ENCODE measurements at places on chromosomes 3 and 15.

GRCh38 chr3:170475092-170475685, 56.5 kb downstream of the CLDN11 start:
- no peak for DNase-seq

GRCh38 chr3:57091521-57092273, 31.2 kb downstream of the SPATA12 start:
- peak; percentile 58 for DNase-seq

- DNase-seq: no peak
These were observed 7.2 kb upstream of the CFAP161 start for GRCh38 chr15:81126892-81127291.

DNA sequence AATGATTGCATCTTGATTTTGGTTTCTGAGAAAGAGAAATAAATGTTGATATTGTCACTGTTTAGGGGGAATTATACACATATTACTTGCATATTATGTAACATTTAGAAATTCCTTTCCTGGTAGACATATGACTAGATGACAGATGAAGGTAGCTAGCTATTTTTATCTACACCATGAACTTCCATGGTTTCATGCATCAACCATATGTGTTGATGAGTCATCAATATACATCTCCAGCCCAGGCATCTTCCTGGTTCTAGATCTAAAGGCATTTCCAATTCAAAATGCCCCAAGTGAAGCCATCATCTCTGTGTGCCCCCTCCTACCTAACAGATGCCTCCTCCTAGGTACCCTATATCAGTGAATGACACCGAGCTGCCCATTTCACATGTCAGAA, 9.5 kb upstream of the ADAMTSL3 start:
- no peak for DNase-seq

DNA sequence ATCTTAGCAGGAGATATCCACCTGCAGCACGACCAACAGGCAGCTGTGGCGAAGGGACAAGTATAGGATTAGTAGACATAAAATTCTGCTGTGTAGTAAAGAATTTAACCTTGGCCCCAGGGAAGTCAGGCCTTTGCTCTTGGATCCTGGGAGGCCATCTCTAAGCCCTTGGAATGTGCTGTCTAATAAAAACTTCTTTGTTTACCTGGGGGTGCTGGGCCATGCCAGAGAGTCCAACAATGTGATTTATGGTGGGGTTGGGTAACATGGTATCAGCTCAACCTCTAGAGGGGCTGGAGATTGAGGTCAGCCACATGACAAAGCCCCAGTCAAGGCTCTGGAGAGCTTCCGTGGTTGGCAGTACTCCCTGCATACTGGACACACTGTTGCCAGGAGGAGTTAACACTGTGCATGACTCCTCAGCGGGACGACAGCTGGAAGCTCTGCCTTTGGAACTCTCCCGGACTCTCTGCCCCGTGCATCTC, 52.4 kb downstream of the HEG1 start:
- DNase-seq: peak; percentile 75

DNA sequence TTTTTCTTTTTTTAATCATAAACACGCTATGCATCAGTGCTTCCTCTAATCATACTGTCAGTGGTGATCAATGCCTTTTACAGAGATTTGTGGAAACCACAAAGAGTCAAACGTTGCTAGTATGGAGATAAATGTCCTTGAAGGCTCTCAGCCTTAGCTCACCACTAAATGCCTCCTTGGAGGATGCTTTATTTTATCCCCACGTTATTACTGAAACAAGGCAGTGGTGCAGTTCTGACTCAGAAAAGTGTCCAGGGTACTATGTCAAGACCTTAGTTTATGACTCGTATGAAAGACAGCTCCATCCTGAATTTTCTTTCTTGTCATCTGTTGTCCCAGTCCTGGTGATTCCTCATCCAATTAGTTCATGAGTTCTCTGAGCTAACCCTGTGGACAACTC, 1146.7 kb downstream of the IGSF11 start:
- no peak for DNase-seq

DNA sequence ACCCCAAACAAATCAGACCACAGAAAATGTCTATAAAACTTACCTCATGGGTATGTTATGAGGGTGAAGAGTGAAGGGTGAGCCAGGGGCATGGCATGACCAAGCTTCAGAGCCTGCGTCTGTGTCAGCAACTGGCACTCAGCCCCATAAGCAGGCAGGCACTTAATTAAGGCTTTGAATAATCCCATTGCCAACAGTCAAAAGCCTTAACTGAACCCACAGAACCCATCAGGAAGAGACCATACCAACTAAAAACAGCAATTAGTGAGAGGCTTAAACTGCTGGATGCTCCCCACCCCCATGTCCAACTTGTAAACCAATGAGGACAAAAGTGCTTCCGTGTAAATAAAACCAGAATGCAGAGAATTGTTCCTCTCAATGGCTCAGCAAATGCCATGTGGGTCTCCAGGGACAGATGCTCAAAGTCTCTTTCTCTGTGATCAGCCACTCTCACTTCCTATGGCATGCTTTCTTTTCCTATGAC, 126.0 kb downstream of the MYLK start:
- peak; percentile 25 for DNase-seq

DNA sequence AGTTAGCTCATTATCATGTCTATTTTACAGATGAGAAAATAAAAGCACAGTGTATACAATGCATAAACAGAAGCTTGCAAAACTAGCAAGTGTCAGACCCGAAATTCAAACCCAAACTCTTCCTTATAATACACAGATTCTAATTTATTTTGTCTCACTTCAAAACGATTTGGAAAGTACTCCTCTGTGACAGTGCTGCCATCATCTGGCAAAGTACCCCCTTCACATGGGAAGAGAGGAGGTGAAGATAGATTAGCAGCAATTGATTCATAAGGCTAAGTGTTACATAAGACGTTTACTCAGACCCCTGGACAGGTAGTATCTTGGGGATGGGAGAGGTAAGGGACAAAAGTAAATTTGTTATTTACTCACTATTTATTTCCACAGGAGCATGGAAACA, 744.0 kb upstream of the SGO1 start:
- peak; percentile 13 for DNase-seq

DNA sequence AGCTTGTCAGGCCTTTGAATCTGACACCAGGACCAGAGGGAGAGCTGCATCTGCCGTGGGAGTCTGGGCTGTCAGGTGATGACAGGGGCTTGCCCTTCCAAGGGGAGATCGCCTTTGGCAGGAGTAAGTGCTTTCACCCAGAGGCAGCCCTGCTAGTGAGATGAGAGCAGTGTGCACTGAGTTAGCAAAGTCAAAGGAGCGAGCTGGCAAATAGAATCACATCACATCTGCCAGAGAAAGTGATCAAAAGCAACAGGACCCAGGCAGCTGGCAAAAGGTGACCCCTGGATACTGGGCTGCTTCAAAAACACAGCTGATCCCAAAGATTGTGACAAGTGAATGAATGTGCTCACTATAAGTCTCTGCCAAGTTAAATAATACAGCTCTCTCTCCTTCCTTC, 36.1 kb upstream of the PYDC2 start:
- no peak for DNase-seq

- peak; percentile 22 for DNase-seq
These were observed 313.3 kb downstream of the SATB1 start for GRCh38 chr3:18111796-18112232.
